Stimulated activated CD8-positive, alpha-beta memory T cell treated with anti-CD3 and anti-CD28 coated beads, Interleukin-2, amount 100 ng/mL, for 1 hour (primary cell): ENCODE measurements at places on chromosomes 1 and 21.

GRCh38 chr1:54984131-54984842 lies 3.9 kb downstream of the TMEM61 start:
- DNase-seq = no peak

GRCh38 chr21:43731891-43732711 lies 13.2 kb downstream of the PDXK start:
- no peak for DNase-seq

DNA sequence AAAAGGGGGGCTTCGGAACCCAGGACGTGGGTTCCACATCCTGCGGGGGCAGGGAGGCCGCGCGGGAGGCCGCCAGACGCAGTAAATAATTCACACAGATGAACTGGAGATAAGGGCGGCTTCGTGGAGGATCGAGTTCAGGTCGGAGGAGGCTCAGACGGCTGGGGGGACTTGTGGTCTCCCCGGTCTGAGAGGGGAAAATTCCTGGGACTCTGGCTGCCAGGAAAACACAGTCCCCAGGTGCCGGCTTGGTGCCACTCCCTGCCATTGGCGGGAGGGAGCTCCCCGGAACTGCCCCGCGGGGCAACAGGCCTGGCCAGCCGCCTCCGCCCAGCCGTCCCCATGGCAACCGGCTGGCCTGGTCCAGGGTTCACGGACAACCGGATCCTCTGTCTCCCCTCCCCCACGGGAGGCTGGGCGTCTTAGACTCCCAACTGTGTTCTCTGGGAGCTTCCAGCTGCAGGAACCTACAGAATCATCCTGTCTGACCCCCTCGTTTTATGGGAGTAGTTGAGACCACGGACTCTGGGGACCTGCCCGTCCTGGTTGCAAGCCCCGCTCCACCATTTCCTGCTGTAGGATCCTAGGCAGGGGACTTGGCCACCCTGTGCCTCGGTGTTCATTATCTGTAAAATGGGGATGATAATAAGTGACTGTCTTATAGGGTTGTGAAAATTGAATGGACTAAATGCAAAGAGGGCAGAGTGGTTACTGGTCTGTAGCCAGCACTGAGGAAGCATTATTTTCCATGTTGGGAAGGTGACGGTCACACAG lies 9.6 kb downstream of the CAMK2N1 start:
- no peak for DNase-seq

DNA sequence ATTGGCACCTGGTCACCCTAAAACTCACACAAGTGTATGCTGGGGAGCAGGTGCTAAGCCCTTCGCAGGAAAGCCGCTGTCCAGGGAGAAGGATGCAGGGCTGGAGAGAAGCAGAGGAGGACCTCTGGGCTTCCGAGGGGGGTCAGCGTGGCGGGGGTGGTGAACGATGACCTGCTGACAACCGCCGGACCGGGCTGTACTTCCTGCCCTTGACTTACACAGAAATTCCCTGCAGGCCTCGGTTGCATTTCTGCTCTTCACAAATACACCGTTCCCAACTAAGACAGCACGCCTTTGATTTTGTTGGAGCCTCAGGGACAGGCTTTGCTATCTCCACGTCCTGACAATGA lies 37.6 kb downstream of the SLC2A7 start:
- DNase-seq = no peak

GRCh38 chr1:196488579-196488978 lies 119.7 kb downstream of the KCNT2 start:
- DNase-seq = no peak

- no peak for DNase-seq
Measured at GRCh38 chr1:6651909-6652308, 27.2 kb downstream of the THAP3 start.

DNA sequence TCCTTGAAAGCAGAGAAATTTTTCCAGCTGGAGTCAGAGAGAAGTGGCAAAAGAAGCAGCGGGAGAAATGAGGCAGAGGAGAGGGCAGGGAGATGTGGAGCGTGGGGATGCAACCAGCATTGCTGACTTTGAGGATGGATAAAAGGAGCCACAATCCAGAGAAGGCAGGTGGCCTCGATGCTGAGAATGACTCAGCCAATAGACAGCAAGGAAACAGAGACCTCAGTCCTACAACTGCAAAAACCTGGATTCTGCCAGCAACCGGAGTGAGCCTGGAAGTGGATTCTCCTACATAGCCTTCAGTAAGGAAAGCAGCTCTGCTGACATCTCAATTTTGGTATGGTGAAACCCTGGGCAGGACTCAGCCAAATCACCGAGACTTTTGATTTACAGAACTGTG lies 128.9 kb upstream of the ATP1B1 start:
- DNase-seq = no peak

GRCh38 chr1:187396226-187396625 lies 567.5 kb downstream of the PLA2G4A start:
- DNase-seq = no peak

DNA sequence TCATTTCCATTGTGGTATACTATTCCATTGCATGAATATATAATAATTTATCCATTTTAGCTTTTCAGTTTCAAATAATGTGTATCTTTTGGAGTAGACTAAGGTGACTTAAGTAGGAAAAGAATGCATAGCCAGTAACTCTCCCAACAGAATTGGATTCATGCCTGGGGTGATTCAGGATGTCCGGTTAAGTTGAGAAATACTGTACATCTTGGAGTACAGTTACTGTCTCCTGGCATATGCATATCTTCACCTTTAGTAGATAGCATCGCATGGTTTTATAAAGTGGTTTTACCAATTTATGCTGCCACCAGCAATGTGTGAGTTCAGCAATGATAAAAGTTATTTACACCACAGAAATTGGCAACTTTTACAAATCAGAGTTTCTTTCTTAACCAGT lies 18.6 kb upstream of the SLC6A9 start:
- DNase-seq = no peak

DNA sequence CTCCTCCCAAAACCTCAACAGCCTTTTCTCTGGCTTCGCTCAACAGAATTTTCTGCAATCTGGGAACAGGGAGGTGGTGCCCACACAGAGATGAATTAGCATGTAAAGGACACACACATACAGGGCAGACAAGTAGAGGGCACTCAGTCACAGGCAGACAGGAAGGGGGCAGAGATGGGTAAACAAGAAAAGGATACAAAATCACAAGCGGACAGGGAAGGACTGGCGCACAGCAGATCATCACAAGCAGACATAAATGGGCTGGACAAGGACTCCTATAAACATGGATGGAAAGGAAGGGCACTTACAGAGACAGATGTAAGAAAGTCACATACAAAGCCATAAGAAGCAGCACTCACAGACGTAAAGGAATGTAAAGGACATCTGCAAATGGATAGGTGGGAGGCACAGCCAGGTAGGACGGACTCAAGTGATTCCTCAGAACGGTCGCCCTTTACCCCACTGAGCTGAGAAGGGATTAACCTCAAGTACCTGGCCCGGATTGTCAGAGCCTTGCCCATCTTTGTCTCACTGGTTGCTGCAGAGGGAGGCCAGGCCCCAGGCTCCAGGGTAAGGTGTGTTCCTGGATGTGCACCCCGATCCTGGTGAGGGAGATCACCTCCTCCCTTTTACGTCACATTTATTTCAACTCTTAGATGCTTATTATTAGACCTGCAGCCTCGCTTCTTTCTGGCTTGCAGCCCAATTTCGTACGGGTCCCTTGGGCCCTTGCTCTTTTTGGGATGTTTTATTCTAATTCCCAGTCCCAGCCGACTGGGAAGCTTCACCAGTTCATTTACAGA lies 836 bp upstream of the PRCC start:
- DNase-seq = no peak

GRCh38 chr1:217522277-217522676 lies 108.6 kb downstream of the GPATCH2 start:
- DNase-seq = no peak

GRCh38 chr1:66168467-66168887 lies 365.5 kb upstream of the SGIP1 start:
- DNase-seq = no peak

GRCh38 chr1:91091812-91092211 lies 70.0 kb upstream of the ZNF644 start:
- DNase-seq = no peak

- DNase-seq = no peak
Measured at GRCh38 chr21:39804240-39804639, 59.3 kb downstream of the IGSF5 start.

DNA sequence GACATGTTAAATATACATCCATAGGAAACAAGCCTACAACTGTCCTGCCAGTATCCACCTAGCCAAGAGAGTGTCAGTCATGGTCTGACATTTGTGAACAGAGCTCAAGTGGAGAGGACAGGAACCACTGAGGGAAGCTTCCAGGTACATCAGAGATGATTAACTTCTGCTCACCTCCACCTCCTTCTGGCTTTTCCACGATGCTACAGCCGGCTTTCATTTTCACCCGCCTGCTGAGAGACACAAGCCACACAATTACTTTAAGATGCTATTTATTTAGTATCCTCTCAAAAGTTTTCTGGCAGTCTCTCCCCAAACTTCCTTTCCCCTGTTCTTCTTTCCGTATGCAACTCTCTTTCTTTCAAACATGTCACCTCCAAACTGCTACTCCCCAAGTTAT lies 2.1 kb downstream of the ETV3 start:
- DNase-seq = no peak

DNA sequence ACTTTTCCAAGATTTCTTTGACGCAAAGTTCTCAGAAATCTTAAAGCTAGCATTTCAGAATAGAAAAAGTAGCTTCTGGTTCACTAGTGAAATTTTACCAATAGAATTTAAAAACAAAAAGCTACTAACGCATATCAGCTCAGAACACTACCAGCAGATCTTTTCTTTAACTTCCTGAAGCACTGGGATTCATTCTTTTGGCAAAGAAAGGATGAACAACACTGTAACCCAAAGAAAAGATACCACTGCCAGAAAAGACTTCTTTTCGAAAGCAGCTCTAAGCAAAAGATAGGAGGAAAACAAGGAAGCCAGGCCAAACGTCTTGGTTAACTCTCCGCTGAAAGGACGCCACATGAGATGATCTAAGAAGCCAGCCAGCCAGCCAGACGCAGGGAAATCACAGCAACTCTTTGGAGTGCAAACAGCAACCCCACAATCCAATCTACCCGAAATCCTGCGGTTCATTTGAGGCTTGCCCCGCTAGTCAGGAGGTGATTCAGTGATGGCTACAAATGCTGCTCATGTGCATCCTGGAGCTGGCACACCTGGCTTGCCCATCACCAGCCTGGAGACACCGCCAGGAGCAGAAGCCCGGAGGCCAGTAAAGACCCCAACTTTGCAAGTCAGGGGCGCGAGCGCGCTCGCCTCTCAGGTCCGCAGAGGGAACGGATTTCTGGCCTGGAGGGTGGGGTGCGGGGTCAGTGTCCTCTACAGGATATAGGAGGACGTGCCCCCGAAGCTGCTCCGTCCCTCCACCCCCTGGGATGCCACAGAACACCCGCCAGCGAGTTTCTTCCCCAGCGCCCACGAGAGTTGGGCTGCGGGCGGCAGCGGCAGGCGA lies 812 bp downstream of the NBPF1 start:
- no peak for DNase-seq

- DNase-seq = no peak
Measured at GRCh38 chr1:163090321-163090945, 21.3 kb downstream of the RGS4 start.

DNA sequence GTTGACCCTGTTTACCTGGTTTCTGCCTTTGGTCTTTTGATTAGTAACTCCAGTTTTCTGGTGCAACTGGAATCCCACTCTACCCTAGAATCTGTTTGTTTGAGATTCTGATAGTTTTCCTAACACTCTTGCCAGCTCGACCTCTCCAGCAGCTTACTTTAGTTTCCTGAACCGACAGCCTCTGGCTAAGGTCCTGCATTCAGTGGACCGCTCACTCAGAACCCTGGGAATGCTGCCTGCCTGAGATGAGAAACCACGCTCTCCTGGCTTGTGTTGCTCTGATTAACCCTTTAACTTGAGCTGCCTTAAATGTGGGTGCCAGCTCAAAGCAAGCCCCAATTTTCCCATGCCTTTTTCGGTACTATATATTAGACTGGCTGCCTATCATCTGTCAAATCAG lies 45.3 kb upstream of the SIPA1L2 start:
- no peak for DNase-seq

DNA sequence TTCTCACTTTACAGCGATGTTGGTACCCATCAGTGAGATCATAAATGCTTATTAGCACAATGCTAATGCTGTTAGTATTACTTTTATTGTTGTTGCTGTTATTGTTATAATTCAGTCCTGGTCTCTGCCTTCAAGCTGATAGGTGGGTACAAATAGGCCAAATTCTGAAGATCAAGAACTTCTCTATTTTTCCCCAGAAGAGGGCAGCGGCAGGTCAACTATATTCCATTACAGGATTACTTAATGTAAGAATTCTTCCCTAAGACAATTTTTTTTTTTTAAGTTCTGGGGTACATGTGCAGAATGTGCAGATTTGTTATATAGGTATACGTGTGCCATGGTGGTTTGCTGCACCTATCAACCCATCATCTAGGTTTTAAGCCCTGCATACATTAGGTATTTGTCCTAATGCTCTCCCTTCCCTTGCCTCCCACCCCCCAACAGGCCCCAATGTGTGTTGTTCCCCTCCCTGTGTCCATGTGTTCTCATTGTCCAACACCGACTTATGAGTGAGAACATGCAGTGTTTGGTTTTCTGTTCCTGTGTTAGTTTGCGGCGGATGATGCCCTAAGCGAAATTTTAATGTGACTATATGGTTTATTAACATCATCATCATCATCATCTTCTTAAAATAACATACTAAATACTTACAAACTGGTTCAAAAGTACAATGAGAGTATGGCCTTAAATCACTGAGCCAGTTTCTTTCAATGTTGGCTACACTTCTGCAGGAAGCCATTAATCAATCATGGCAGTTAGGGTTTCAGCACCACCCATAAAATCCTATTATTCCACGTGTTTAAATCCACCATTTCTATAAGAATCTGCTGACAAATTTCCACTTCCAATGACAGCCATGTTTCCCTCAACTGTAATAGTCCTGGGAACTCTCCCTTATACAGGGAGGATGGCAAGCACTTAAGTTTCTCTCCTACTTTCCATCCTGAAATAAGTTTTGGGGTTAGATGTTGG lies 19.2 kb downstream of the SLC19A2 start:
- DNase-seq = no peak

DNA sequence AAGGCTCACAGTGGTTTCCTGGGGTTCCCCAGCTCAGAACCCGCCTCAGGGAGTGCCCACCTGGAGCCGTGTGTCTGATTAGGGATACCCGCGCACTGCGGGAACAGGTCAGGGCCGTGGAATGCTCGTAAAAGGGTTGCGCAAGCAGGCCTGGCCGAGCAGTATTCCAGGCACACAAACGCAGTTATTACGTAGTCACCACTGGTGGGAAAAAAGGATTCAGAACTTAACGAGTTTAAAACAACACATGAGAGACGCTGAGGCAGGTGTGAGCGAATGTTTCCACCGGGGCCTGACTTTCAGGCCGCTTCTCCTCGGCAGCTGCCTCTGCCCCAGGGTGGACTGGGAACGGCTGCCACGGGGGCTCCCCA lies 18.2 kb downstream of the PLCH2 start:
- DNase-seq = no peak
